Fibroblast of skin of back (primary cell): ENCODE measurements at places on chromosomes 5 and 9.
A peak's percentile ranks its signal among the peaks of the same experiment; 100 is the strongest.

- DNase-seq, result no peak
Observed at GRCh38 chr9:121561385-121562222, 62.0 kb upstream of the GGTA1 start.

- DNase-seq, result no peak
Observed at GRCh38 chr5:146877783-146878475, 628 bp downstream of the PPP2R2B start.

DNA sequence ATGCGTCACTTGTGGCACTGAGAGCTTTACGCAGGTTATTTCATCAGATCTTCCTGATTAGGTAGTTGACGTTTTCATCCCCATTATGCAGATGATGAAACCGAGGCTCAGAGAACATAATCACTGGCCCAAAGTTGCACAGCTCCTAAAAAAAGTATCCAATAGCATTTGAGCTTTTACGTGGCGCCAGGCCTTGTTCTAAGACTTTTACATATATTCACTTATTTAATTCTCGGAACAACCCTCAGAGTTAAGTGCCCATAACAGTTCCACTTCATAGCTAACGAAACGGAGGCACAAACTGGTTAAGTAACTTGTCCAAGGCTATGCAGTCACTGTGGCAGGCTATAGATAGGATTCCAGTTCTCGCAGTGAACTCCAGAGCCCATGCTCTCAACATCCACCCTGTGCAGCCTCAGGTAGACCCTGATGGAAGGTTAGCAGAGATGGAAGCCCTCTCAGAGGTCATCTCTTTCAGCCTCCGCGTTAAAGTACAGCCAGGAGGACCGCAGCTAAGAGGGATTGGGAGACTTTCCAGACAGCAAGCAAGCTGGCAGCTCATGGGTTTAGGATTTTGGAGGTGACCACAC lies 39.3 kb downstream of the AMBP start:
- no peak for DNase-seq

- DNase-seq, result no peak
Observed at GRCh38 chr9:76897804-76898525, 7.9 kb downstream of the PRUNE2 start.

- DNase-seq, result peak; percentile 2
Observed at GRCh38 chr9:29060041-29060440, 1486.8 kb upstream of the C9orf72 start.

- DNase-seq, result peak; percentile 24
Observed at GRCh38 chr5:151743530-151743929, 14.9 kb downstream of the ATOX1 start.

- peak; percentile 97 for DNase-seq
Observed at GRCh38 chr5:110377943-110378342, 348.5 kb downstream of the TMEM232 start.

- no peak for DNase-seq
Observed at GRCh38 chr9:137834846-137835546, 42.6 kb upstream of the CACNA1B start.

DNA sequence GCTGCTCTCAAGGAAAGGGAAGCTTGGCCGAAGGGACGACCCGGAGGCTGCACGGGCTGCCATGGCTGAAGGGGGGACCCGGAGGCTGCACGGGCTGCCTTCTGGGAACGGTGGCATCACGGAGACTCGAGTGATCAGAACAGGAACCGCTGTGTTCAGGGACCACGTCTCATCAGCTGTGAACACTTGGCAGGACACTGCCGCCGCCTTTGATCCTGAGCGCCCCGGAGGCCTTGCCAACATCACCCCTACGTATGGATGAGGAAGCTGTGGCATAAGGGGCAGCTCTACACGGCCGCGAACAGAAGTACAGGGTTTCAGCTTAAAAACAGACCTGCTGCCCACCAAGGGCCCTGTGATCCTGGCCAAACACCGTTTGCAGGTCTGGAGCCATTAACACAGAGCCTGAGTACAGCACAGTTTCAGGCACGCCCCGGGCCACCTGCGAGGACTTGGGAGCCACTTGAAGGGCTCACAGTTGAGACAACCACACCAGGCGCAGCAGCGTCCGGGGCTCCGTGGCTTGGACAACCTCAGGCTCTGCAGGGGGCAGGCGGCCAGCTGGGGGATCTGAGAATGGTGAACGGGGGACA lies 23.9 kb upstream of the TERT start:
- no peak for DNase-seq

GRCh38 chr9:132743931-132744479 lies 73.7 kb downstream of the GTF3C4 start:
- DNase-seq, result no peak

DNA sequence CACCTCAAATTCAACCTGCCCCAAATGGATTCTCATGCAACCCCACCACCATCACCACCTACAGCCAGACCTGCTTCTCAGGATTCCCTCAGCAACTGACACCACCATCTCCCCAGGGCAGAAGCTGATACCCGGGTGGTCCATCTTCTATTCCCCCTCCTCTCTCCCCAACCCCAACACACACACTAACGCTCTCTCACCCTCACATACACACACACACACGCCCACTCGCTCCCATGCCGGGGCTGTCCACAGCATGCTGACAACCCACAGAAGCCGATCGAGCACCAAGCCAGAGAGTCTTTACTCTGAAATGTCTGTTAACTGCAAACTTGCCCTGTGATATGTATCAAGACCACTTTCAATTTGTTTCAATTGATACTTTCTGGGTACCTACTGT lies 28.4 kb downstream of the B4GALT1 start:
- DNase-seq, result no peak

- DNase-seq, result no peak
Observed at GRCh38 chr5:137888466-137888862, 793 bp upstream of the PKD2L2 start.

DNA sequence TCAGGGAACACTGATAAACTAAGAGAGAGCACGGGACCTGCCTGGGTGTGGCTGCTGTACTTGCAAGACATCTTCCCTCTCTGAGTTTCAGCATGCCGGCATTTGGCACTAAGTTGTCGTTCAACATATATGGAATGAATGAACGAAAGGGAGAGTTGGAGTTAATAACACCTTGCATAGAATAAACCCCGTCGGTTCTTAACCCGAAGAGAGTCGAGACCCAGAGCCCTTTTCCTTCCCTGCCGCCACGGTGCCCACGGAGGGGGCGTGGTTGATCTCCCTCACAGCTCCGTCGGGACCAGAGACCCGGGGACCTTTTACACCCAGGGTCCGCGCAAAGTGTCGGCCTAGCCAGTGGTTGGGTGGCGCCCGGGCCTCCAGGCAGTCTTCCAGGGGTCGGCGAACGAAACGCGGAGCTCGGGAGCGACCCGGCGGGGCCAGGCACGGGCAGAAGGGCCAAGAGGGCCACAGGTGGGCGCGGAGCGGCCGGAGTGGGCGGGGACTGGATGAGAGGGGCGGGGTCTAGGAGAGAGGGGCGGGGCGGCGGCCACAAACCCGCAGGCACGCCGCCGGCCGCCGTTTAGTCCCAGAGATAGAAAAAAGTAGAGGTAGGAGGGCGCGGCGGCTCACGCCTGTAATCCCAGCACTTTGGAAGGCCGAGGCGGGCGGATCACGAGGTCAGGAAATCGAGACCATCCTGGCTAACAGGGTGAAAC lies 735 bp upstream of the RPL26L1 start:
- peak; percentile 62 for DNase-seq

DNA sequence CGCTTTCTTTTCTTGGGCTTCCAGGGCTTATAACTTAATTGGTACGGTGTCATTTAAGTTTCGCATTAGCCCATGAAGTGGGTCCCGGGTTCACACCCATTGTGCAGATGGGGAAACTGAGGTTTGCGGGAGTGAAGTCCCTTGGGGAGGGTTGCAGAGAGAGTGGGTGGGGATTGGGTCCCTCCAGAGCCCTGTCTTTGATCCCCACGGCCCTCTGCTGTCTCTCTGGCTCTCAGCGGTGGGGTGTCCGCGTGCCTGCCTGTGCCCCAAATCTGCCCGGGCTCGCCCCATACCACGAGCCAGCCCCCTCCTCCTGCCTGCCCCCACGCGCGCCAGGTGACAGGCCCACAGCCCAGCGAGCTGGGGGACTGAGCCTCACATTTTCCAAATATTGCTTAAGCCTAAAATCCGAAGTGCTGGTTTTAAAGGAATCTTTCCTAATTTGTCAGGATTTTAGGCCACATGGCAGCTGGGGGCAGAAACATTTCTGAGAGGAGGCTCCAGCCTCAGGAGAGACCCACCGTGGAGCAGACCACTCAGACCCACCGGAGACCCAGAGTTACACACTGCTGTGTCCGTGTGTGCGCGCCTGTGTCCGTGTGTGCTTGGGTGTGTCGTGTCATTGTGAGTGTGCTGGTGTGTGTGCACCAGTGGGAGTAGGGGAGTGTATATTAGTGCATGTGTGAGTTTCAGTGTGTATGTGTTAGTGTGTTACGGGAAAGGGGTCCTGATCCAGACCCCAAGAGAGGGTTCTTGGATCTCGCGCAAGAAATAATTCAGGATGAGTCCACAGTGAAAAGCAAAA lies 159.5 kb upstream of the IER5L start:
- DNase-seq, result no peak

DNA sequence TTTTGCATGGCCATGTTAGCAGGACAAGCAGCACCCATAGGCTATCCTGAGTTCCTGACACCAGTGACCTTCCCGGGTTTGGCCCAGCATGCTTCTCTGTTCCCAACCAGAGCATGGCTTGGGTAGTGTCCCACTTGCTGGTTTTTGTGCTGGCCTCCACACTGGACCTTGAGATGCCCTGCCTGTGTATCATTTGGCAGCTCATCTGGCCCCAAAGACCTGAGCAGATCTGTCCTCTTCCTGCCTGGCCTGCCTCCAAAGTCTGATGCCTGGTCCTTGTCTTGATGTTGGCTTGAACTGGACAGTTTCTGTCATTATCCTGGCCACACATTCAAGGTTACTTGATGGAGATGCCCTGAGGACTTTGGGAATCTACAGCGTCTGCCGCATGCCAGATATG lies 590.7 kb upstream of the KLF4 start:
- DNase-seq, result no peak

DNA sequence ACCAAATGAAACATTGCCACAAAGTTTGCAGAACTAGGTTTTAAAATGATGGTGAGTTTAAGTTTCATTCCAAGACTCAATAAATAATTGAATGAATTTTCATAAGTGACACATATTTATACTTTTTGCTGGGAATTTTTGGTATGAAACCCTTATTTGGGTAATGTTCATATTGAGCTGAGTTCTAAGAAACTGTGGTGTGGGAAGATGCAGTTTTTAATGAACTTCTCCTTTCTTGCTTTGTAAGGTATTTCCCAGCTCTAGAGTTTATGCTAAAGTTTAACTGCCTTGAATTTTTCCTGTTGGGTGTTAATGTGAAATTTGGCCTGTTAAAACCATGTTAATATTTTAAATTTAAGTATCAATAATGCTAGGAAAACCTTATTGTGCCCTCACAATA lies 15.1 kb downstream of the RABGAP1 start:
- DNase-seq, result no peak

GRCh38 chr5:173018358-173018757 lies 34.8 kb downstream of the ATP6V0E1 start:
- DNase-seq, result no peak

DNA sequence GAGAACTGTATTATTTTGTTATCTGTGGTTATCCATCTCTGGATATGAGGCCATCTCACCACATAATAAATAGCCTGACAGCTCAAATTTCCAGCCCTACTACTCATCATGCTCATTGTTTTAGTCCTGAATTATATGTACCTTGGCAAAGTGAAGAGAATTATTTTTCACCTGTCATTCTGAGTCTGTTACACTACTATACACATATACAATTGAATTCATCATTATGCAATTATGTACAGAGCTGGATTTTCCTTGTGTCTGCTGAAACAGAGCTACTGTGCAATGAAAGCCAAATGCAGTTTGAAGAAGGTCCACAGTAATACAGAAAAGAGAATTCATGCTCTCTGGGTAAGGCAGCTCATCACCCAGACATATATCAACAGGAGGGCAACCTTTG lies 28.5 kb downstream of the ESM1 start:
- no peak for DNase-seq

GRCh38 chr9:123421186-123421585 lies 65.2 kb downstream of the CRB2 start:
- DNase-seq, result no peak

DNA sequence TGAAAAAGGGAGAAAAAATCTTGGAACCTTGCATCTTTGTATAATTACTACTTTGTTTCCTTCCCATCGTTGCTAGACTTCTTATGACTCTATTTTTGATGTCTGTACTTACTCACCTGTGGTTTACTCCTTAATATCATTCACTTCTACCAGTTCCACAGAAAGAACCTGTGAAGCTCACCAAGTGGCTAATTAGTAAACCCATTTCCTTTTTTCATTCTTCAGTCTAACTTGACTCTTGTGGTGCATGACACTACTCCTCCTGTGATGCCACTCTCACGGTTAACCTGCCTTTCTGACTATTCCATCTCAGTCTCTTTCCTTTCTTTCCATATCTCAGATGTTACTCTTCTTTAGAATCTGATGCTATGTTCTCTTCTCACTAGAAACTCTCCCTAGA lies 14.6 kb downstream of the RECK start:
- DNase-seq, result no peak
